ENCODE measurements at places on chromosomes 1 and 21.

DNA sequence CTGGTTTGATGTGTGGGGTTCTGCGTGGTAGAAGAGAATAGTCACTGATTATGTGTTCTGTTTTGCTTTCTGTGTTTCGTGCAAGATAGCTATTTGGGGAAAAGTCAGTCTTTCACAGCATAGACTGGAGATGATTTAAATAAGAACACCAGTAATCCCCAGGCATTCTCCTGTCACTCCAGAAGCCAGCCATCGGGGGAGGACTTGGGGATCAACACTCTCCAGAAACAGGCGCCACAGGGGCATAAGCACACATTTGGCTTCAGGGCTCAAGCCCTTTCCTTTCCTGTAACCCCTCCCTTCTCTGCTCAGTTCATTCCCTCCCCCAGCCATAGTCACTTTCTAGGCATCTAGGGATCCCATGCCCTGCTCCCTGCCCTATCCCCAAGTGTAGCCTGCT lies 97.3 kb upstream of the BEND5 start:
- no peak for DNase-seq

DNA sequence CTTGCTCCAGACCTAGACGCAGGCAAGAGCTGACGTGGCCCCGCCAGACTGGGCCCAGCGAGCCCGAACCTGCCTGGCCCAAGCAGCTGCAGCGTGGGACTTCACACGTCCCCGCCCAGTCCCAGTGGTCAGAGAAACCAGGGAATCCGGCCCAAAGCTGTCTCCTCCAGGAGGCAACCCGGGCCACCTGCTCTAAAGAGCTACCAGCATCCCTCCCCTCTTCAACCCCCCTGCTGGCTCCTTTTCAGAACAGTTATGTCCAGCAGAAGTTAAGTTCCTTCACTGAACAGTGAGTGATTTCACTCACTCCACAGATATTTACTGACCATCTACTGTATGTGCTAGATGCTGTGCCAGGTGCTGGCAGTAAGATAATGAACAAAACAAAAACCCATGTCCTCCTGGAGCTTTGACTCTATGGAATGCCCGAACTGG lies 2.1 kb upstream of the EFNA1 start:
- DNase-seq, result no peak

DNA sequence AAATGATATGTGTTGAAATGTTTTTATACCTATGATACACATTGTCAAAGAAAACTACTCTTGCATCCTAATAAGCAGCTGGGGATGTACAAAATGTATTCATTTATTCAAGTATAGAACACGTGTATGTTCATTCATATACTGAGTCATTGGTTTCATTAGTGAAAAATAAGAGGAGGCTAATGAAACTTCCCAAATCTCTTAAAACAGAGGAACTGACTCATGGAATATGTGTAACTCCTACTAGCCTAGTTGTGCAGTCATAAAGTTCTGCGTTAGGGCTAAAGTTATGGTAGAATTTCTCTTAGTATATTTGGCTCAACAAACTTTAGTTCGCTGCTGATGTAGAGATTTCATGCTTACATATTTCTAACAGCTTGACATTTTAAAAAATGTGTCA lies 441.6 kb downstream of the NCAM2 start:
- DNase-seq, result no peak

DNA sequence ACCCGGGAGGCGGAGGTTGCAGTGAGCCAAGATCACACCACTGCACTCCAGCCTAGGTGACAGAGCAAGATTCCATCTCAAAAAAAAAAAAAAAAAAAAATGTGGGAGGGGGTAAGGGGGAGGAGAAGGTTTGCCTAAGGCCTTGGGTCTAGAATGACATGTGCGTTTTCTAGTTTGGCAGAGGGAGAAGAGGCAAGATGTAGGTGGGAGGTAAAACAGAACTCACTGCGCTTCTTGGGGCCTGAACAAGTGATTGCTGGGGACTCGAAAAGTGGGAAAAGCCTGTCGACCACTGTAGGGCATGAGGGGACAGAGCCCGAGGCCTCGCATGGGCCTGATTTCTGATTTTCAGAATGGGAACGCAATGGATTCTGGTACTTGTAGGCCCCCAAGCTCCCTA lies 19.9 kb downstream of the RUNX3 start:
- no peak for DNase-seq

DNA sequence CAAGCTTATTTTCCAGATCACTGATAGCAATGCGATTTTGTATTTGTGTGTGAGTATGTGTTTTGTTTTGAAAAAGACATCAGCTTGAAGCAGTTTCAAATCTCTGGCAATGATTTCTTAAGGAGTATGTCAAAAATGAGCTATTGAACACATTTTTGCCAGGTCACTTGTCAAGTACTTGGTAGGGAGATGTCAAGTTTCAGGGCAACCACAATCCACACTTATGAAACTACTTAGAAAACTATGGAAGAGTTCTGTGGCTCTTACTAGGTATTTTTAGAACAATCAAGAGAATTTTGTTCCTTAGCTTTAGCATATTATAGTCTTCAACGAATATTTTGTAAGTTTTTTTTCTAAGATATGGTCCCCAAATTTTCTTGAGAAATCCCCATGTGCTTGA lies 318.8 kb upstream of the ZRANB2 start:
- DNase-seq, result no peak

- no peak for DNase-seq
Measured at GRCh38 chr1:207288315-207288714, 33.2 kb upstream of the CD55 start.

GRCh38 chr21:35697321-35697808 lies 363.0 kb downstream of the SETD4 start:
- DNase-seq, result no peak

DNA sequence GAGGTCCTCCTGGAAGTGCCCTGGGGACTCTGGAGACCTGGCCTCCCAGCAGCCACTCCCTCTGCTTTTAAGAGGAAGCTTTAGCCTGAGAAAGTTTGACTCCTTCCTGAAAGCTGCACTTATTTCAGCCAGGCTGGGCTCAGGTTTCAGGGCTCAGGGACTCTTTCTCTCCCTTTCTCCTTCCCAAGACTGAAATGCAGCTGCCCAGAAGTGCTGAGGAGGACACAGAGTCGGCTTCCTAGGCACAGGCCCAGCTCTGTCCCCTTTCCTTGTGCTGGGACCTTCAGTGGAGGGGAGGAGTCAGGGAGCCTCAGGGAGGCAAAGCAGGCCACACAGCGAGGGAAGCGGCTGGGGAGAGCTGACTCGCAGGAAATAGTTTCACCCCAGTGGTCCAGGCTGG lies 137.3 kb downstream of the NAV1 start:
- no peak for DNase-seq

DNA sequence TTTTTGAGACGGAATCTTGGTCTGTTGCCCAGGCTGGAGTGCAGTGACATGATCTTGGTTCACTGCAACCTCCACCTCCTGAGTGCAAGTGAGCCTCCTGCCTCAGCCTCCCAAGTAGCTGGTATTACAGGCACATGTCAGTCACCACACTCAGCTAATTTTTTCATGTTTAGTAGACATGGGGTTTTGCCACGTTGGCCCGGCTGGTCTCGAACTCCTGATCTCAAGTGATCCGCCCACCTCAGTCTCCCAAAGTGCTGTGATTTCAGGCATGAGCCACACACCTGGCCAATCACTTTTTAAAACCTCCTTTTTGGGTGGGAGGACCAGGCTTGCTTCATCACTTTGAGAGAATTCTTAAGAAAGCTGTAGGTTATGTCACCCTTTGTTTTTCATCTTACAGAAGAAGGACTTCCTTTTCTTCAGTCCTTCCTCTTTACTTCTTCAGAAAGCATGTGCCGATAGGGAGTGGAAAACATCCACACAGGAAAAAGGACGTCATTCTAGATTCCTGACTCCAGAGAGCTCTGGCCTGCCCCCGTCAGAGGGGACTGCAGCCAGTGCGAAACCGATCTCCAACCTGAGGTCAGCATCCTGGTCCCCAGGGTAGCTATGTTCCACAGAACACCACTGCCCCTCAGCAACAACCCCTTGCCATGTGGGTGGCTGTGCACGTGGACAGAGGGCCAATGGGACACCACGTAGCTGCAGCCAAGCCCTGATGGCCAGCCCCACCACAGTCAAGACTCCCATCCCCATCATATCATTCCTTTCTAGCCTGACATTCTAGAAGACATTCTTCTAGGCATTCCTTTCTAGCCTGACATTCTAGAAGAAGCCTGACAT lies 21.9 kb downstream of the NCF2 start:
- DNase-seq, result no peak

- no peak for DNase-seq
Measured at GRCh38 chr1:26023826-26024225, 2.3 kb downstream of the EXTL1 start.

DNA sequence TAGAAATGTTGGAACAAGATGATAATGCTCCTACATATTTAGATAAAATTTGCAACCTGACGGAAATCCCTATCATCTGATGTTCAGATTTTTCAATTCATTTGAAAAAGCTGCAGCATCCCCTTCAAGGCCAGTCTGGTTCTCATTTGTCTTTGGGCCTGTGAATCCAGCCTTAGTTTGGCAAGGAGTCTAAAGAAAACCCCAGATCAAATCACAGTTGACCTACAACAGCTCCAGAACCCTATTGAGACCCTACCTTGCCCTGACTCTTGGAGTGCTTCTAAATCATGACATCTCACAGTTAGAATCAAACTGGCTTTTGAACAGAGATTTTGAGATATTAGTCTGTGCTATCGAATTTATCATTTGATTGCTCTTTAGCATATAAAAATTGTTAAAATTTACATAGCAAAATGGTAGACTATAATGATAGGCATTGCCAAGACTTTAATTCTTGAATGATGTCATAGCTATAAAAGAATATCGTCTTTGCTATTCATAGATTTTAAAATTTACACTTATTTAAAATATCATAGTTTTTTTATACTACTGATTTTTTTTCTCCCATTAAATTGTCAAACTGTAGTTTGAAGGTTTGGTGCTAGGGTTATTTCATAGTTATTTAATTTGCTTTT lies 2.2 kb downstream of the PPP2R5A start:
- no peak for DNase-seq

GRCh38 chr1:45815667-45816458 lies 12.5 kb downstream of the MAST2 start:
- no peak for DNase-seq
